RWPE1 (cell line): ENCODE measurements at places on chromosomes 16 and 17.
A peak's percentile ranks its signal among the peaks of the same experiment; 100 is the strongest.

DNA sequence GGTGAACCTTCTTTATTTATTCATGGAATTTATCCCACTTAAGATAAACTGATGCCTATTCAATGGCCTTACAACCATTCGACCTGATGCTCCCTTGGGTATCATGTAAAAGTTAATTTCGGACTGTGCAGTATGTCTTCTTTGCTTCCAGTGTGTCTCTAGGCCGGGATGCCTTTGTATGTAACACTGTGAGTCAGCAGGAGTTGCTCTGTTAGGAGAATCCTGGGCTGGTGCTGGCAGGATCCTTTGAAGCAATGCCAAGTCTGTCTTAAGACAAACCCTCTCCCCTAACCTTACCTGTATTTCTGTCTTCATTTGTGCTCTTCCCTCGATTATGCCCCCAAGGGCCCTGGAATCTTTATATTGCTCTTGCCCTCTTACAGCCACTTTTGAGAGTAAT lies 37.9 kb upstream of the ABCA8 start:
- peak; percentile 38 for DNase-seq

GRCh38 chr17:82371333-82372248 lies at the start of gene UTS2R:
Gene UTS2R, plus strand, starts transcription at chr17:82371765. Its CDS starts 2,560 bp downstream, at chr17:82374325.
- DNase-seq, result no peak

DNA sequence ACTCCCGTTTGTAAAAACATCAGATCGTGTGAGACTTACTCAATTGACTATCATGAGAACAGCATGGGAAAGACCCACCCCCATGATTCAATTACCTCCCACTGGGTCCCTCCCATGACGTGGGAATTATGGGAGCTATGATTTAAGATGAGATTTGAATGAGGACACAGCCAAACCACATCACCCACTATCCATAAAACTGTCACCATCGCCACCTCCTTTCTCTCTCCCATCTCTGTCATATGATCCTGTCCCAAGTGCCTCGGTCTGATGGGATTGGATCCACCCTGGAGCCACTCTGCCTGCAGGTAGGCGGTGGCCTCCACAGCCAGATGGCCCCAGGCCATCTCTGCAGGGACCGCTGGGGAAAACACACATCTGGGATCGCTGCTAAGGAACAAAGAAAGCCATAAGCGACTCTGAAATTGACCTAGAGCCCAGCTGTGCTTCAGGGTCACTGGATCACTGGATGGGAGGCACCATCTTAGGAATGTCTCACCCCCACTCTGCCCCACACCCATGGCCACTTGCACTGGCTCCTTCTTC lies 61.2 kb downstream of the TMEM186 start:
- no peak for DNase-seq

DNA sequence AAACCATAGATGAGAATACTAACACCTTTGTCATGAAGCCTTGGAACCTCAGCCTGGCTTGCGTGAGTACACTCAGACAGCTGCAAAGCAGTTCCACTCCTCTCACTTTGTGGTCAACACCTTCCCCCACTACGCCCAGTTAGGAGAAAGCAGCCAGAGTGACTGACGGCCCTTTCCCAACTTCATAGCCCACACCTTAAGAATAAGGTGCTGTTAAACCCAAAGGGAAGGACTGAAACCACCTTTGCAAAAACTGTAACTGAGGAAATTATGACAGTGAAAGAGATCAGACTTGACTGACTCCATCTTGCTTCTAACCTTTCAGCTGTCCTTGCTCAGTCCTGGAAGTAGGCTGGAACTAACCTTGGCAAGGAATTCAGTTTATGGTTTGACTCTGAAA lies 13.7 kb downstream of the N4BP1 start:
- no peak for DNase-seq

DNA sequence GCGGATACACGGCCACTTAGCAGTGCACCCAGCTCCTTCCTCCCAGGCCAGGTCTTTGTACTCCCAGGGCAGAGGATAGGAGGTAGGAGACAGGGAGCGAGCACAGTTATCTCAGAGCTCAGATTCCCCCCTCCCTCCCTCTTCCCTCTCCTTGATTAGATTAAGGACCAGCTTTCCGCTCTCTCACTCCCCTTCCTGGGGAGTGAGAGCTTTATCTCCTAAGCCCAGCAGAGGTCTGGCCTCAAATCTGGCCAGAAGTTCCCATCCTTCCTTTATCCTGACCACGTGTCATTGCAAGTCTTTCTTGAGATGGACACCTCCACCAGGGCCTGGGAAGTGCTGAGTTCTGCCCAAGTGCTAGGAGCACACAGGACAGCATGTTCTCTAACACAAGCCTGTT lies 5.1 kb downstream of the ARL4D start:
- DNase-seq, result no peak

DNA sequence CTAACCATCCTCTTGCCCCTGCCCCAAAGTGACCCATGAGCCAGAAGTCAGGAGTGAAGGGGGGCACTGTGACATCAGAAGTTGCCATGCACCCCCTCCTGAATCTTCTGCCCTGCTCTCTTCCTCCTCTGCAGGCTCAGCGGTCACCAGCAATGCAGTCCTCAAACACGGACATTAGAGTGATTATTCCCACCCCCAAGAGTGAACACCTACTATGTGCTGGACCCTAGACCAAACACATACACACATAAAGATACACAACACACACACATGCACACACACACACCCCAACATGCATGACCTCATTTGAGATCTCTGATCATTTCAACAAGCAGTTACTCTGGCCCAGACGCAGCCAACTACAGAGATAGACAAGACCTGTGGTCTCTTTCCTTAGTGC lies at the start of gene CDRT4:
CDRT4 (minus strand) TSS at position 30 of the 400 bp plus-strand sequence. CDS start 27,383 bp downstream, outside the sequence.
- DNase-seq, result no peak

DNA sequence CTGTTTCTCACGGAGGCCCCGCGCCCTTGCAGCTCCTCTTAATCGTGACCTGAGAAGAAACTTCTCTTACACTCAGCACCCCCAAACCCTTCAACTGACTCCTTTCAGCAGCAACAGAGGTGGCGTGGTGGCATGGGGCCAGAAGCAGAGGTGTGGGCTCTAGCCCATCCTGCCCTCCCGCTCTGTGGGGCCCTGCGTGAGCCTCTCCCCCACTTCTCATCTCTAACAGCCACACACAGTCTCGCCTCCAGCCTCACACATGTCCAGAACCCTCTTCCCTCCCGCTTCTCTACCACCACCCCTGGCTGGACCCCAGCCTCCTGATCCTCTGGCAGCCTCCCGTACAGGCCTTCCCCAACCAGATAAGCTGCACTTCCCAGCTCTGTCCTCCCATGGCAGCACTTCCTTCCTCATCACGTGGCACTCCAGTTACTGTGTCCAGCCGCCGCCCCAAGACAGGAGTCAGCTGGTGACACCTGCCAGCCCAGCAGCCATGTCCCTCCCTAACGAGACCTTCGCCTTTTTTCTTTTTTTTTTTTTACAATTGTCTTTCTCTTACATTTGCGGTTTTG lies 30.5 kb downstream of the NSMCE1 start:
- no peak for DNase-seq

DNA sequence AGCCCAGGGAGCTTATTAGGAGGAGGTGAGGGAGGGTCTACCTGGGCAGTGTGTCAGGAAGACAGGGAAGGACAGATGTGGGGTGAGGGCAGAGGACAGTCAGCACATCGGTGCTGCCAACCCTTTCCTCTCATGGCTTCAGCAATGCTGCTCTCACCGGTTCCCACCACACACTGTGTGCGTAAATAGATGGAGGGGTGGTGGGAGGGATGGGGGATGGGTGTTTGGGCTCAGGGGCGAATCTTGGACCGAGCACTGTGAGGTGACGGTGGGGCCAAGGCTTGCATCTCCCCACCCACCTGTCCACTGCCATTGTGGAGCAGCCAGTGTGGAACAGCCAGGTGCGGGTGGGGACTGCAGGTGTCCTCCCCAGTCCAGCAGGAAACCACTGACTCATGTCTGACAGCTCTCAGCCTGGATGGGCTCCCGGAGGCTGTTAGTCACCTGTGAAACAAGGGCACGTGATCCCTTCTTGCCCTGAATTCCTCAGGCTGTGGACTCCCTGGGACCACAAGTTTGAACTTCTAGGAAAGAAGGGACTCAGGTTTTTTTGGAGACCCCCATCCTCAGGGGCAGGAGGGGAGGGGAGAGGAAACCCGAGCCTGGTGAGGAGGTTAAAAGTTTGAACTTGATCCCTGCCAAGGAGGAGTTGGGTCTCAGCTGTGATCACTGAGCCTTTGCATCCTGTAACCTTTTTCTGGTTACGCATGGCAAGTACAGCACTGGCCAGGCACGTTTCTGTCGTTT lies 42.7 kb upstream of the SMPD3 start:
- DNase-seq, result peak; percentile 97

DNA sequence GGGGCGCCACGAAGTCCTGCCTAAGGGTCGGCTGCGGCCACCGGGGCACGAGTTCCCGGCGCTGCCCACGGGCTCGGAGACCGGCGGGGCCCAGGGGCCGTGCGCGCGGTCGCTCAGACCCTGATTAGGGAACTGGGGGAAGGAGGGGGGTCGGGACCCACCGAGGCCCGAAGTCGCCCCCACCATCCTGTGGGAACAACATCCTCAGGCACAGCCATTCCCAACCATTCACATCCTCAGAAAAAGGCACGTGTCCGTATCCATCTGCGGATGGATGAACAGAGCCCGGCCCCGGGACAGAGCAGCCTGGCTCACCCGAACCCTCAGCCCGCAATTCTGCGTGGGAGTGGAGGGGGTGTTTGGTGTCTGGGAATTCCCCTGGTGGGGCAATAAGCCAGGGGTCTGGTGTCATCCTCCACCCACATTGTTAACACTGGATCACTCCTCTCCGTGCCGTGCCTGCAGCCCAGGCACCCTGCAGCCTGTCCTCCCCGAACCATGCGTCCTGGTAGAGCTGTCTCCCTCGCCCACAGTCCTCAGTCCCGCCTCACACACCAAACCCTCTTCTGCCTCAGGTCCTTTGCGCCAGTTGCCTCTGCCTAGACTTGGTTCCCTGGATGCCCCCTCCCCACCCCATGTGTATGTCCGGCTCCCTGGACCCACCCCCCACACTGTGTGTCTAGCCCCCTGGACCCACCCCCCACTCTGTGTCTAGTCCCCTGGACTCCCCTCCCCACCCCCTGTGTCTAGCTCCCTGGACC lies 789 bp upstream of the CCDC57 start:
- peak; percentile 79 for DNase-seq

DNA sequence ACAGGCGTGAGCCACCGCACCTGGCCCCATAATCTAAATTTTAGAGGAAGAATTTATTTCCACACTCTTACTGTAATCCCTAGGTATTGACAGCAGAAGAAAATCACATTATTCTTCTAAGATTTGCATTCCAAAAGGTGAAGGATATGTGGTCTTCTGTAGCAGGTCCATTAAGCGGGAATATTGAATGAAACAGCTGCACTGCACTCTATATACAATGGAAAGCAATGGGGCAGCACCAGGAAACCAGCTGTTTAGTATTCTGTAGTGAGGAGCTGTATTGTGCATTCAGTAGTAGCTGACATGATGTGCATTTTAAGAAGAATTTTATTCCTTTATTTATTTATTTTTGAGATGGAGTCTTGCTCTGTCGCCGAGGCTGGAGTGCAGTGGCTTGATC lies 49.6 kb downstream of the PSMD12 start:
- DNase-seq, result no peak

DNA sequence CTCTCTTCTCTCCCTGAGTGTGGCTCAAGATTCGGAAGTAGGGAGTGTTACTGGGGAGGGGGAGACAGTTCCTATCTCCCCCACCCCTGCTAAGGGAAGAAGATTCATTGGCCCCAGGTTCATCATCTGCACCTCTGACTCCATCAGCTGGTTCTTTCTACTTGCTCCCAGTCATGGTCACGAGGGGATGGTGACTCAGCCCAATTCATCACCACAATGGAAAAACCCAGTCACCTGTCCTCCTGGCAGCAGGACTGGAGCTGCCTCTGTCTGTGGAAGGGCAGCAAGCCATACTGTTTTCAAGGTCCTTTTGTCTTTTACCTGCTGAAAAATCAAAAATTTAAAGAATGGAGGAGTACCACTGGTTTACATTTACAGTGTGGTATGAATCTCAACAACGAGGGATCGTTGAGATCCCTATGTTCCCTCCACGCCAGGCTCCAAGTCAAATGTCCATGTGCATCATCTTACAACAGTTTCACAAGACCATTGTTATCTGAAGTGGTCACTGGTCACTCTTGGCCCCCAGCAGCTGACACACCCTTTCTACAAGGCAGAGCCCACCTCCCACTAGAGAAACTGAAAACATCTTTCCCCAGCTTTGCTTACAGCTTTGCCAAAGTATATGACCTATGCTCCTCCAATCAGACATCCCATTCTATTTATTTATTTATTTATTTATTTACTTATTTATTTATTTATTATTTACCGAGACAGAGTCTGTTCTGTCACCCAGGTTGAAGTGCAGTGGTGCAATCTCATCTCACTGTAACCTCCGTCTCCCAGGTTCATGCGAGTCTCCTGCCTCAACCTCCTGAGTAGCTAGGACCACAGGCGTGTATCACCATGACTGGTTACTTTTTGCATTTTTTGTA lies 40.4 kb upstream of the NDRG4 start:
- DNase-seq, result peak; percentile 55

DNA sequence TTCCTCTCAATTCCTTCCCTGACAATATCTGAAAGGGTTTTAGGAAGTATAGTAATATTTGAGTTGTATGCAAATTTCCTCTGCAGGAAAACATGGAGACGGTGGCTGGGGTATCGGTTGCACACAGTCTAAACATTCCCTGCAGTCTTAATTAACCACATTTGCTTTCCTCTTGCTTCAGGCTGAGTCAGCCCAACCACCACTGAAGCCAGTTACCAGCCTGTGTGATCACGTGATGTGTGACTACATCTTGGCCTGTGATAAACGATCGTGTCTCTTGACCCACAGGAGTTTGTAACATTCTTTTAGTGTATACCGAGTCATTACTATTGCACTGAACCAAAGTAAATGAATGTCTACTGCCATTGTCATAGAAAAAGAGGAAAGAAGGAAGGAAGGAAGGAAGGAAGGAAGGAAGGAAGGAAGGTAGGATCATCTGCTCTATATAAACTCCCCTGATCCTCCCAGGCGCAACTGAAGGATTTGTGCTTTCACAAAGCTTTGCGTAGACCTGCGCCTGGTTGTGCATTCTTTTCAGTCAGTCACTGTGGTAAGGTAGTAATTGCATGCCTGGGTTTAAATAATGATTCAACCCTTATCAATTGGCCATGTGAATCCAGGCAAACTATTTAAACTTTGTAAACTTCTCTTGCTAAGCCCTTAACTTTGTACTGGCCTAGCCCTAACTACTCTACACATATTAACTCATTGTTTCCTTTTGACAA lies 280.6 kb upstream of the SALL1 start:
- DNase-seq, result peak; percentile 66

- DNase-seq, result no peak
Observed at GRCh38 chr17:60169921-60170817, 20.4 kb downstream of the CA4 start.

GRCh38 chr16:74736531-74737157 lies 36.0 kb upstream of the MLKL start:
- no peak for DNase-seq

GRCh38 chr17:42285346-42286050 lies 2.8 kb upstream of the STAT5A start:
- DNase-seq, result no peak

DNA sequence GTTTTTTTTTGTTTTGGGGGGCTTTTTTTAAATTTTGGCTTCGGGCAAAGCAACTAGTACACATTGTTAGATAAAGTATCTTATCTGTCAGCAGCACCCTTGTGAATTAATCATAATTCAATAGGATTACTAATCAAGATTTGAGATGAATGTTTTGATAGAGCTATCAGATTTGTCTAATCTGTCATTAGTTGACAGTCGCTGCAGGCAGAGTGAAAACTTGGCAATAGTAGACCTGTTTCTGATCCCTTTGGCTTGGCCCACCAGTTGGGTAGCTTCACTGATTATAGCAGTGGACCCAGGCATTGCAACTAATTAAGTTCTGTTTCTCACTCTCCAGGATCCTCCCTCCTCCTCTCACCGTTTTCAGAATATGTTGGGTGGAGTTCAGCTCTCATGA lies 258.6 kb downstream of the IRX3 start:
- DNase-seq, result no peak
